Activated CD8-positive, alpha-beta T cell treated with anti-CD3 and anti-CD28 coated beads for 36 hours (primary cell): ENCODE measurements at places on chromosomes 3 and 15. TPM values are rescaled to one million over a fixed set of nuclear protein-coding genes. Genes with fewer than 3 reads are reported as not detected.
A peak's percentile ranks its signal among the peaks of the same experiment; 100 is the strongest.

HYAL1 gene
- not detected for total RNA-seq

IGDCC3 gene
- not detected for total RNA-seq

PATL2 gene
- 16.1 TPM for total RNA-seq

SLC12A1 gene
- not detected for total RNA-seq

SLMAP gene
- total RNA-seq: 45.8 TPM

INTS14 gene
- 47.4 TPM for total RNA-seq

C3orf80 gene
- total RNA-seq: 0.13 TPM

GHRL gene
- 0.22 TPM for total RNA-seq

UBA5 gene
- total RNA-seq: 67.7 TPM

GPR27 gene
- total RNA-seq: 0.40 TPM

SMAD6 gene
- total RNA-seq: 0.25 TPM

TIGIT gene
- total RNA-seq: 72.8 TPM

DNA sequence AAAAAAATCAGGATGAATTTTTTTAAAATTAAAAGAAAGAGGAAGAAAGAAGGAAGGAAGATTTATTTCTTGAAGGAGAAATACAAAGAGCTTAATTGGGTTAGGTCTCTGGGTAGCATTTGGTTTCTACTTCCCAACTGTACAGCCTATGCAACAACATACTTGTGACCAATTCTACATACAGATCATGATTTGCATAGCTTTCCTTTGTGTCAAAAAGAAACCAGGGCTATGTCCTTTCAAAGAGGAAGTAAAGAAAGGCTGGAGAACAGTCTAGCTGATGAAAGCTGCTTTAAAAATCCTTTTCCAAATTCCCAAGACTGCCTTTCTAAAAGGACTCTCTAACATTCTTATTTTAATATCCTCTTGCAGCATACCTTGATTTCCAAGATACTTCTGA lies 6.1 kb upstream of the HGD start:
- no peaks in the 10 kb centered on the region for H3K27me3 ChIP-seq
- no peak for DNase-seq
- no peak overlapping the region for H3K27ac ChIP-seq
- H3K4me3 ChIP-seq: no peak overlapping the region
- peaks cover 10% of the 10 kb centered on the region for H3K36me3 ChIP-seq

DNA sequence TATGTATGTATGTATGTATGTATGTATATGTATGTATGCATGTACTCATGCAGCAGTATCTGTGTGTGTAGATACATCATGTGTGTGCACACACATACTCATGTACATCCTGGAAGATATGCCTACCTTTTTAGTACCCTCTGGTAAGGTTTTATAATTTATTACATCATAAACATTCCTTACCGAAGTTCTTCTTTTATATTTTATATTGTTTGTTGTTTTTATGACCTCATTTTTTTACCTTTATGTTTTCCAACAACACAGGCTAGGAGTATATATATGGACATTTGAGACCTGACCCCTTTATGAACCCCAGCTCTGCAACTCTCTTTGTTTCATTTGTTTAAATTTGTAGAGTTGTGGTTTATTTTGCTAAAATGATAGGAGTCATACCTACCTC lies 263.5 kb downstream of the ADAMTSL3 start:
- H3K4me1 ChIP-seq: peaks cover 19% of the 10 kb centered on the region
- no peaks in the 10 kb centered on the region for H3K36me3 ChIP-seq
- H3K27ac ChIP-seq: no peak overlapping the region
- DNase-seq: no peak
- H3K4me3 ChIP-seq: no peak overlapping the region

DNA sequence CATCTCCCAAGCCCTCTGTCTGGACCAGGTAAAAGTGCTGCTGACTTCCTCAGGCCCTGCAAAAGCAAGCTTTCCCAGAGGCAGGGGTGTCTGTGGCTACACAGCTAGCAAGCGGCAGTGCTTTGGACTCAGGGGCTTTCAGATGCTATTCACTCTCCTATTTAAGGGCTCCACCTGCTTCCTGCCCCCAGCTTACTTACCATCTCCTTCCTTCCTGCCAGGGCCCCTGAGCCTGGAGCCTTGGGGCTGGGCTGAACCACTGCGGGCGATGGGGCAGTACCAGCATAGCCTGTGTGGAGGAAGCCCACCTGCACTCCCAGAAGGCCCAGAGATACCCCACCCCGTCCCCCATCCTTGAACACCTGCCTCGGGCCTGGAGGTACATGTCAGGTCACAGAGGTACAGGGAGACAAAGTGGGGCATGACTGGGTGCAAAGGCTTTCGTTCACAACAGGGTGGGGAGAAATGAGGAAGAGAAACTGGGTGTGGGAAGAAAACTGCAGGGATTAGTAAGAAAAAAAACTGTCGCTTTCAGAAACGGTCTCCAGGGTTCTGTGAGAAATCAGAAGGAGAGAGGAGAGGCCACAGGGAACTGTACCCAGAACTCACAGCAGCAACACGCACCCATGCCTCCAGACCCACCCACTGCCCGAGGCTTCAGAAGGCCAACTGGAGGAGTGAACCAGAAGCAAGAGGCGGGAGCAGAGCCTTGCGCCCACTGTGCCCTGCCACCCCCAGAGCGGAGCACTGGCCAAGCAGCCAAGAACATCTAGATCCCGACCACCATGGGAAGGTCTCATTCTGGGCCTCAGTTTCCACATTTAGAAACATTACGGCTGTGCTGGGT lies 49.5 kb downstream of the CCDC12 start:
- peak; percentile 37 for DNase-seq
- H3K36me3 ChIP-seq: peaks cover 50% of the 10 kb centered on the region
- H3K27me3 ChIP-seq: no peaks in the 10 kb centered on the region
- peaks cover 51% of the 10 kb centered on the region for H3K4me1 ChIP-seq
- H3K27ac ChIP-seq: peak overlapping the region; percentile 87

DNA sequence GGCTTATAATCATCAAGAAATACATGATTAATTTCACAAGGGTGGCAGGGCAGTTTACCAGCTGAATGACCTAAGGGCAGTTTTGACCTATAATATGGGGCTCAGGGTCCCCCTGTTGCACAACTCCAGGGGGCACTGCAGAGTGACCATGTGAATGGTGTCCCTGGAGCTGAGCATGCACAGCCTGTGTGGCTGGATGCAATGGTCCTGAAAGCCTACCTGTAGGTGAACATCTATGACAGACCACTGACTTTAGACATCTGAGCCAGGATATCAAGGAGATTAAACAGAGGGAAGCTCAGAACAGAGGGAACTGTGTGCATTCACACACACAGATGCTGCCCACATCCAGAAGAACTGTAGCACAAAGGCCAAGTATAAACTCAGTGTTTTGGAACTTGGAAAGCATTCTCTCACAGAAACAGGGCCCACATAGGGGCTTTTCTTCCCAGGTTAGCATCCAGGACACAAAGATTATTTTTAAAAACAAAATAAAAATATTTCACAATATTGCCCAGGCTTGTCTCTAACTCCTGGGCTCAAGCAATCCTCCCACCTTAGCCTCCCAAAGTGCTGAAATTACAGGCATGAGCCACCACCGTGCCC lies 7.8 kb upstream of the SLC6A11 start:
- no peaks in the 10 kb centered on the region for H3K4me1 ChIP-seq
- no peaks in the 10 kb centered on the region for H3K36me3 ChIP-seq
- no peak for DNase-seq
- H3K4me3 ChIP-seq: no peak overlapping the region

DNA sequence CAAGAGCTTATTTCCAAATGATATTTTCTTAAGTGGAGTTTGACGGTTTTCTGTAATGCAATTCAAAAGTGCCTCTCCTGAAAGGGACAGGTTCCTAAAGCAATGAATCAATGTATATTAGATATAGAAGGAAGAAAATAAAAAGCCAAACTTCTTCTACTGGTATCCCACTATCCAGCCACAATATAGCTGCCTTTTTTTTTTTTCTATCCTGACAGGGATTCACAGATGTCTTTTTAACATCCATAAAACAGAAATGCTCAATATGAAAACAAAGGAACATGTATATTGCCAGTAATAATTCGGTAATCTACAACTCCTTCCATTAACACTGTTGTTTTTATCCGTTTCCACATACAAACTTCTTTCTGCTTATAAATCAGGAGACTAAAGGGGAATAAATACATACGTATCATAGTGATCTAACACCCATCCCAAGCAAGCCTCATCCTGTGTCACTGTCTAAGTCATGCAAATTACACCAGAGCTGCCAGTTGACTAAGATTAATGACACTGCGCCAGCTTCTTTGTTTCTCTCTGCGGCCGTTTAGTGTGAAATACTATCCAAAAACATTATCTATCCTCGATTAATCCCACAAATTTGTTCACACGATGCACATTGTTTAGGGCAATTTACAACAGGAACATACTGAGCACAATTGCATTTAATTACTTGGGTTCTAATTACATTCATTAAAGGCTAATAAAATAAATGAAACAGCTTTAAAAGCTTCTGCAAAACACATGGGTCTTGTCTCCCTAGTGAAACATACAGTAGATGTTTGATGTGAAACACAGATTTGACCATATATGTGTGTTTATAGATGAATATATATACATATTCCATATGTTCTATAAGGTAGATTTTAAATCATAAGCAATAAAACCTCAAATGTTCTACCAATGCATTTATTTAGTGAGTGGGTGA lies 51.9 kb upstream of the CDIN1 start:
- no peak overlapping the region for H3K27ac ChIP-seq
- H3K4me1 ChIP-seq: no peaks in the 10 kb centered on the region
- DNase-seq: no peak
- no peak overlapping the region for H3K4me3 ChIP-seq

- H3K4me1 ChIP-seq: no peaks in the 10 kb centered on the region
- H3K27ac ChIP-seq: no peak overlapping the region
- no peak overlapping the region for H3K4me3 ChIP-seq
- no peaks in the 10 kb centered on the region for H3K36me3 ChIP-seq
- no peak for DNase-seq
- no peaks in the 10 kb centered on the region for H3K27me3 ChIP-seq
Measured at GRCh38 chr3:76753599-76753998, 286.3 kb upstream of the ROBO2 start.

DNA sequence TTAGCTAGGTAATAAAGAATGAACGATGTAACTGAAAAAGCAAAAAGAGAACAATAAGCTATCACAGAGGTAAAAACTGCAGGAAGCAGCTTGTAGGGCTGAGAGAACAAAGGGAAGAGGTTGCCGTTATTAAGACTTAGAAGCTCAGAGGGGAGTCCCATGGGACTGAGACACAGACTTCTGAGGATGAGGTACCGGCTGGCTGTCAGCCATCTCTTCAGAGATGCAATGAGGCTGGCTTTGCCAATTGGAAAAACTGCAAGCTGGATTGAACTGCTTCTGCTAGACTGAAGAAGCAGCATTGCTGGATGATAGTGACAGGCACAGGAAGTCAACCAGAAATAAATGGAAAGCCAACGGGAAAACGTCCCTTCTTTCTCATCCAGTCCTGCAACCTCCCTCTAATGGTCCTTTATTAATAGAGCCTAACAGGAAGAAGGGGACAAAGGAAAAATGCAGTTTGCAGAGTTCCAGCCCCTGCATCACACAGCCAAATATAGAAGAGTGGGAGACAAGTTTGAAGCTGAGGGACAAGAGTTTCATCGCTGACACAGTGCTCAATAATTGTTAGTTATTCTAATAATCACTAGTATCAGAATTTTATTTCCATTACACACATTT lies 21.1 kb upstream of the KLHL6 start:
- H3K4me1 ChIP-seq: peaks cover 6% of the 10 kb centered on the region
- no peak overlapping the region for H3K4me3 ChIP-seq
- no peak overlapping the region for H3K27ac ChIP-seq
- no peaks in the 10 kb centered on the region for H3K27me3 ChIP-seq
- H3K36me3 ChIP-seq: no peaks in the 10 kb centered on the region
- no peak for DNase-seq

- no peak for DNase-seq
- H3K36me3 ChIP-seq: peaks cover 56% of the 10 kb centered on the region
- peak overlapping the region; percentile 93 for H3K27ac ChIP-seq
- H3K4me3 ChIP-seq: peak overlapping the region; percentile 98
- H3K4me1 ChIP-seq: peaks cover 72% of the 10 kb centered on the region
Measured at GRCh38 chr3:16514755-16515353, 1.4 kb upstream of the RFTN1 start.

DNA sequence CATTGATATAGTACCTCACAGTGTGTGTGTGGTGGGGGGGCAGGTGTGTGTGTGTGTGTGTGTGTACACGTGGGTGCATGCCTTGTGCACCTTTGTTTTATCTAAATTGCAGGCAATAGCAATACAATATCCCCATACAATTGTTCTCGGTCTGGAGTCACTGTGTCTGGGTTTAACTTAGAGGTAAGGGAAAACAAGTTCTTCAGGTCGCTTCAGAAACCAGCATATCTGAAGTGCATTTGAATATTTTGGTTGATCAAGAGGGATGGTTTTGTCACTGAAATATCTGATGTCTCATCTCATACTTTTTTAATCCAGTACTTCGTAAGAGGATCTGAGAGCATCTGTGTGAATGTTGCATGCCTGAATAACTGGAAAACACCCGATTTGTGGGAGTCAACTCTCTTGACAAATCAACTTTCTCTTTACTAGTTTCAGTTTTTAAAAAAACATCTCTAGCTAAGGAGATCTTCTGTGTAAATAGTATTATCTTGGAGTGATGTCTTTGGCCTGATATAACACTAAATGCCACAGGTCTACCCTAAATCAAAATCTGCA lies 206.8 kb upstream of the NR2F2 start:
- H3K27ac ChIP-seq: no peak overlapping the region
- H3K4me1 ChIP-seq: no peaks in the 10 kb centered on the region
- DNase-seq: no peak

DNA sequence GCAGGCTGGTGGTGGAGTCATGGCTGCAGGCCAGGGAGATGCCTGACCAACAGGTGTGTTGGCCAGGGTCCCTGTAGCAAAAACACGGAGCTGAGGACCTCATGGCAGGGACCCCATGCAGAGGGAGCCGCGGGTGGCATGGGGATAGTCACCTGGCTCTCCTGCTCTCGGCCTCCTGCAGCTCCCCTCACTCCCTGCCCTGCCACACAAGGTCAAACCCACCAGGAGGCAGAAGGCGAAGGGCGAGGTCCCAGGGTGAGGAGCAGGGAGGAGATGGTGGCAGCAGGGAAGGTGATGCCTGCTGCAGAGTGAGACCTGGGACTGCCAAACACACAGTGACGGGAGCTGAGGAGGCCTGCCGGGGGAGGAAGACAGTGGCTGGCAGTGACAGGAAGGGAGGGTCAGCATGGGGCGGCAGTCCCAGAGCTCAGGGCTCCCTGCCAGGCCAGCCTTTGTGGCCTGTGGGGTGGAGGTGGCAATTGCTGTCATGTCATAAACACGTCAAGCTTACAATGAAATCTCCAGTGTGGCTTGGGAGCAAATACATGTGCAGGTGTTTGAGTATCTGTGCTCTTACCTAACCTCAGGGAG lies 144.3 kb downstream of the TJP1 start:
- no peak for DNase-seq
- peaks cover 11% of the 10 kb centered on the region for H3K27me3 ChIP-seq
- H3K4me1 ChIP-seq: no peaks in the 10 kb centered on the region
- no peak overlapping the region for H3K27ac ChIP-seq

DNA sequence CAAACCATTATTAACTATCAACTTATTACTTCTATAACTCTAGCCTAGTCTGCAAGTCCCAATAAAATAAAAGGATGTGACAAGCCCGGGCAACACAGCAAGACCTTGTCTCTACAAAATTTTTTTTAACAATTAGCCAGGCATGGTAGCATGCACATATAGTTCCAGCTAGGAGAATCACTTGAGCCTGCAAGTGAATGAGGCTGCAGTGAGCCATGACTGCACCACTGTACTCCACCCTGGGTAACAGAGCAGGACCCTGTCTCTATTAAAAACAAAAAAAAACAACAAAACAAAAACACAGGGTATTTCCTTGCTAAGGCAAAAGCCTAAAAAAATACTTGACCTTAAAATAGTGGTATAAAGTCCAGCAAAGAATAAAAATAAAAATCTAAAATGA lies 31.4 kb downstream of the ANKRD28 start:
- no peak for DNase-seq
- H3K4me1 ChIP-seq: peaks cover 27% of the 10 kb centered on the region
- no peak overlapping the region for H3K4me3 ChIP-seq
- H3K27ac ChIP-seq: no peak overlapping the region
